Uterus (tissue), 4 donors: ENCODE measurements at places on chromosomes 4 and X. TPM values are rescaled to one million over a fixed set of nuclear protein-coding genes. Genes with fewer than 3 reads are reported as not detected.
A peak's percentile ranks its signal among the peaks of the same experiment; 100 is the strongest.

TRAM1L1 gene
- total RNA-seq, result not detected

SLC34A2 gene
- 31.2 TPM for total RNA-seq

OPRPN gene
- total RNA-seq, result not detected

GNL3L gene
- 39.6 TPM for total RNA-seq

FAM47E gene
- total RNA-seq, result 0.29 TPM

- peak overlapping the region; percentile 72 for H3K27ac ChIP-seq
- no peak overlapping the region for H3K4me3 ChIP-seq
- peak; percentile 92 for DNase-seq
- peaks cover 6% of the 10 kb centered on the region for H3K4me1 ChIP-seq
- no peaks in the 10 kb centered on the region for H3K36me3 ChIP-seq
- H3K27me3 ChIP-seq, result no peaks in the 10 kb centered on the region
These were observed 5.4 kb downstream of the HTRA3 start for GRCh38 chr4:8274765-8275547.

GRCh38 chr4:149708513-149709130 is 107.0 kb downstream of the IQCM start:
- H3K27me3 ChIP-seq, result no peaks in the 10 kb centered on the region
- no peaks in the 10 kb centered on the region for H3K4me1 ChIP-seq
- no peaks in the 10 kb centered on the region for H3K36me3 ChIP-seq
- DNase-seq, result no peak
- H3K4me3 ChIP-seq, result no peak overlapping the region

GRCh38 chr4:79325864-79326328 is at the start of gene NAA11:
Gene NAA11, minus strand, starts transcription at chr4:79326061. Its CDS starts 184 bp downstream, at chr4:79325877.
- no peaks in the 10 kb centered on the region for H3K27me3 ChIP-seq
- DNase-seq, result no peak
- no peak within 1 kb of the TSS for H3K4me3 ChIP-seq
- H3K27ac ChIP-seq, result no peak within 1 kb of the TSS
- no peaks in the 10 kb centered on the region for H3K36me3 ChIP-seq

DNA sequence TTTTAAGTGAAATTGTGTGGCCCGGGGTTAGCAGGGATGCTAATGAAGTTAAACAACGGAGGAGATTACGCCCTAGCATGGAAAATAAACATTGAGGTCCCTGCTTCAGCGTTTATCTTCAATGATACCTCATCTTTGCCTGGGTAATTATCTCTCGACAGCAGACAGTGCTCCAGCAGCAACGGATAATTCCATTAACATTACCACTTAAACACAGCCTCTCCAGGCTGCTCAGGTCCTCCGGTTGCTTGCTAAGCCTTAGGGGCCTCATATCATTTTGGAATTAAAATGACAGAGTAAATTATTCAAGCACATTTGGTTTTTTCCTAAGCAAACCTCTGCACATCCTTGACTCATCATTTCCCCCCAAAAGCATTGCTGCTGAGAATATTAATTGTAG is 281.5 kb upstream of the KLF3 start:
- H3K4me3 ChIP-seq, result no peak overlapping the region
- DNase-seq, result no peak
- peaks cover 5% of the 10 kb centered on the region for H3K4me1 ChIP-seq
- H3K27ac ChIP-seq, result no peak overlapping the region
- no peaks in the 10 kb centered on the region for H3K27me3 ChIP-seq

- no peak for DNase-seq
- H3K4me3 ChIP-seq, result no peak overlapping the region
- H3K27me3 ChIP-seq, result no peaks in the 10 kb centered on the region
- H3K27ac ChIP-seq, result no peak overlapping the region
- H3K4me1 ChIP-seq, result no peaks in the 10 kb centered on the region
These were observed 44.1 kb upstream of the TLL1 start for GRCh38 chr4:165828928-165829327.
